Nasal cavity respiratory epithelium epithelial cell of viscerocranial mucosa (primary cell): ENCODE measurements at places on chromosomes 2 and 18. TPM values are rescaled to one million over a fixed set of nuclear protein-coding genes. Genes with fewer than 3 reads are reported as not detected.

The AKAIN1 gene
- not detected in 2 replicates for total RNA-seq

The ALPG gene
- not detected in 2 replicates for total RNA-seq

The LHCGR gene
- total RNA-seq, result not detected in 2 replicates

The HRH4 gene
- 0.21 and 0.34 TPM in 2 replicates for total RNA-seq

The LDLRAD4 gene
- total RNA-seq, result 0.85 TPM in 1 of 2 replicates, not detected in the other

The FAM237A gene
- not detected in 2 replicates for total RNA-seq

The TWSG1 gene
- total RNA-seq, result 32.5 and 43.8 TPM in 2 replicates

The EFHD1 gene
- 0.07 TPM in 1 of 2 replicates, not detected in the other for total RNA-seq

The MAPK4 gene
- under 0.01 and 0.07 TPM in 2 replicates for total RNA-seq

The FTCDNL1 gene
- 2.3 and 2.7 TPM in 2 replicates for total RNA-seq

The NPHP1 gene
- 1.4 and 2.4 TPM in 2 replicates for total RNA-seq

The OTOS gene
- total RNA-seq, result not detected in 2 replicates

The TANC1 gene
- 34.5 and 49.9 TPM in 2 replicates for total RNA-seq

The TMEM17 gene
- 1.4 and 1.7 TPM in 2 replicates for total RNA-seq

The COLEC12 gene
- not detected in 2 replicates for total RNA-seq

The GAREM1 gene
- 9.2 and 17.1 TPM in 2 replicates for total RNA-seq

The POTEE gene
- total RNA-seq, result under 0.01 TPM in 1 of 2 replicates, not detected in the other

The L3MBTL4 gene
- total RNA-seq, result 1.4 and 8.0 TPM in 2 replicates

The SPAG16 gene
- 14.4 and 23.4 TPM in 2 replicates for total RNA-seq

The ERICH2 gene
- total RNA-seq, result 1.7 and 2.9 TPM in 2 replicates

The ERFE gene
- total RNA-seq, result 3.2 and 3.8 TPM in 2 replicates

The SH3RF3 gene
- total RNA-seq, result under 0.01 and 0.57 TPM in 2 replicates

The SPATA3 gene
- total RNA-seq, result not detected in 2 replicates

The DOK6 gene
- 0.07 TPM in 1 of 2 replicates, not detected in the other for total RNA-seq

The PSMA8 gene
- not detected in 2 replicates for total RNA-seq

The COBLL1 gene
- total RNA-seq, result 20.5 and 34.9 TPM in 2 replicates

The POU3F3 gene
- not detected in 2 replicates for total RNA-seq
